Activated CD4-positive, alpha-beta memory T cell treated with anti-CD3 and anti-CD28 coated beads for 36 hours (primary cell): ENCODE measurements at places on chromosomes 3 and 15. TPM values are rescaled to one million over a fixed set of nuclear protein-coding genes. Genes with fewer than 3 reads are reported as not detected.

GRCh38 chr3:128210711-128211110, 57.4 kb downstream of the EEFSEC start:
- no peaks in the 10 kb centered on the region for H3K4me1 ChIP-seq
- no peaks in the 10 kb centered on the region for H3K27me3 ChIP-seq
- H3K4me3 ChIP-seq: no peak overlapping the region

Gene PPP2R3A
- total RNA-seq: 0.33 TPM

DNA sequence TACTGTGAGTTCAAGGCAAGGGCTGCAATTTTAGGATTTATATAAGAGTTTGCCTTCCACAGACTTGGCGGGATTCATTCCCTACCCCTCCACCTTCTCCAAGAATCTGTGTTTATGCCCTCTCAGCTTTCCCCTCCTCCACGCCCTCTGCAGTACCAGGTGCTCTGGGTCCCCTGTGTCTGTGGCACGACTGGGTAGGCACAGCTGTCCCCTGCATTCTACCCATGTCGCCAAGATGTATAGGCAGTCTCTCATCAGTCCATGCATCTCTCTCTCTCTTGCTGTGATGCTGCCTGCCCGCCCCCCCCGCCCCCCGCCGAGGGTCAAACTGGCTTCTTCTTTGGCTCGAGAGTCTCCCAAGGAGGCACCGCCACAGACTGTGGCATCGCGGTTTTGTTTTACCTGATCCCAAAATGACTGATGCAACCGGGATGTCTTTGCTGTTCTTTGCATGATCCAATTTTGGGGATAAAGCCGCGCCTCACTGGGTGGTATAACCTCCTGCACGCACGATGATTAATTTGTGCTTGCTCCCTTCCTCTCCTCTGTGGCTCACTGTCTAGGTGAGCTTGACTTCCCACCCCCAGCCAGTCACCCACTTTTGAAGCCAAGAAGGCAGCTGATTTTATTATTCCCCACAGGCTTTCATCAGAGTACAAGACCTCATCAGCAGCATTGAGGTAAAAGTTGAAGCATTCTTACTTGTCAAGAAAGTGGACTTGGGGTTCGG, 43.7 kb downstream of the EFCAB12 start:
- no peaks in the 10 kb centered on the region for H3K27me3 ChIP-seq
- no peak overlapping the region for H3K27ac ChIP-seq
- DNase-seq: no peak
- H3K4me1 ChIP-seq: no peaks in the 10 kb centered on the region

Gene EAF2
- 14.8 TPM for total RNA-seq
